ENCODE measurements at places on chromosomes 2 and 18.

- no peak for DNase-seq
These were observed 1.7 kb downstream of the ARHGAP28 start for GRCh38 chr18:6731222-6731596.

GRCh38 chr2:95260028-95261023 lies 13.9 kb upstream of the PROM2 start:
- DNase-seq = no peak

GRCh38 chr2:30605197-30605596 lies 158.2 kb downstream of the LCLAT1 start:
- DNase-seq = no peak

DNA sequence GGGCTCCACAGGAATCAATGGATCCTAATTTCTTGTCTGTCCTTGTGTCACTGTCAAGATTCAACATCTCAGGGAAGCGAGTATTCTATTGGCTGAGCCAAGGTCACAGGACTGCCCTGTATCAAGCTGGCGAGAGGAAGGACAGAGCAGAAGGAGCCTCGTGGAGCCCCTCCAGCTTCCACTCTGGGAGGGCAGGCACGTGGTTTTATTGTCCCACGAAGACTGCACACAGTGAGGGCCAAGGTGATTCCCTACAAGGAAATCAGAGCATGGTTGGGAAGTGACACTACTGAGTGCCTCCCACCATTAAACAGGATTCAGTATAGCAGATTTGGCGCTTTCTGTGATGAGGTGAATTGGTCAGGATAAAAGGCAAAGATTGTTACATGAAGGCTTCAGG lies 302.4 kb upstream of the CXCR4 start:
- DNase-seq = no peak

DNA sequence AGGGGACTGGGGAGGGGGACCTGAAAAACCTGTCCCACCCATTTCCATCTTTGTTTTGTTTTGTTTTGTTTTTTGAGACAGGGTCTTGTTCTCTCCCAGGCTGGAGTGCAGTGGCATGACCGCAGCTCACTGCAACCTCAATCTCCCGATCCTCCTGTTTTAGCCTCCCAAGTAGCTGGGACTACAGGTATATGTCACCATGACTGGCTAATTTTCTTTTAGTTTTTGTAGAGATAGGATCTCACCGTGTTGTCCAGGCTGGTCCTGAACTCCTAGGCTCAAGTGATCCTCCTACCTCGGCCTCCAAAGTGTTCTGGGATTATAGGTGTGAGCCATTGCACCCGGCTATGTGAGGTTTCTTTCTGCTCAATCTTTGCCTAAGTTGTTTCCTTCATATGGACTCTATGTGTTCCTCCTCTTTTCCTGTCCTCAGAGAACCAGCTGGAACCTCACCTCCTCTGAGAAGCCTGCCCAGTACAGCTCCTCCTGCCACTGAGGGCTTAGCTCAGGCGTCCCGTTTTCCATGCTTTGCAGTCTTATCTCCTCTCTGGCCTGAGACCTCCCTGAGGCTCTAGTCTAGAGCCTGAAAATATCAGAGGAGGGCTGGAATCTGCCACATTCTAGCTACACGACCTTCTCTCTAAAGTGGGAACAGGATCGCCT lies 74.8 kb downstream of the HS1BP3 start:
- DNase-seq = no peak

DNA sequence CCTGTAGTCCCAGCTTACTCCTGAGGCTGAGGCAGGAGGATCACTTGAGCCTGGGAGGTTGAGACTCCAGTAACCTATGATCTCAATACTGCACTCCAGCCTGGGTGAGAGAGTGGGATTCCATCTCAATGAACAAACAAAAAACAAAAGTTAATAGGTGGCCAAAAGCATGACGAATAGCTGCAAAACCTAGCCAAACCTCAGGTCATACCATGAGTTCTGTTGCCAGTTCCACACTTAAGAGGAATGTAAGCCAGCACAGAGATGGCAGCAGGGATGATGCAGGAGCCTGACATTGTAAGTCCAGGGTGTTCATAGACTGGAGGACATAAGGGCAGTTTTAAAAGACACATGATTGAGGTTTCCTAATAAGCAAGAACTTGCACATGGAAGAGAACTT lies 55.3 kb upstream of the RMDN2 start:
- no peak for DNase-seq

GRCh38 chr2:236674646-236675045 lies 105.0 kb downstream of the ACKR3 start:
- no peak for DNase-seq

GRCh38 chr2:231357048-231357447 lies 38.5 kb upstream of the B3GNT7 start:
- no peak for DNase-seq

DNA sequence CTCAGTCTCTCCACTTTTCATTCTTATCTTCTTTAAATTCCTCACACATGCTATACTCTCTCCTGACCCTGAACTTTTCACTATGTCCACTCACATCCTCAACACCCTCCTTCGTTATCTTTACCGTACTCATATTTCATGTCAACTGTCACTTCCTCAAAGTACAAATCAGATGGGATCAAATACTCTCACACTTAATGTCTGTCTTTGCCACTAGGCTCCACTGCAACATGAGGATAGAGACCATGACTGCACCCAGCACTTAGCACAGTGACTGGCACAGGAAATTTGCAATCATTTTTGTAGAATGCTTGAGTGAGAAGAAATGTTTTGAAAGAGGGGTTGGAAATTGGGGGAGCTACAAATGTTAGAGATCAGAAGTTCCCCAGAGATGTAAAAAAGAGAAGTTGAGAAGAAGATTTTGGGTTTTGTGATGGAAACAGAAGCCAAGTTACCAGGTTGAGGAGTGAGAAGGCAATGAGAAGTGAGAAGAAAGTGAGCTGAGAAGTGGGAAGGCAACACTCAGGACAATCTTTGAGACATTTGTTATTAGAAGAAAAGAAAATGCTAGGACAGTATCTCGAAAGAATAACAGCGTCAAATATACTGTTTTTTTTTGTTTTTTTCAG lies 87.0 kb downstream of the CCDC141 start:
- DNase-seq = no peak

DNA sequence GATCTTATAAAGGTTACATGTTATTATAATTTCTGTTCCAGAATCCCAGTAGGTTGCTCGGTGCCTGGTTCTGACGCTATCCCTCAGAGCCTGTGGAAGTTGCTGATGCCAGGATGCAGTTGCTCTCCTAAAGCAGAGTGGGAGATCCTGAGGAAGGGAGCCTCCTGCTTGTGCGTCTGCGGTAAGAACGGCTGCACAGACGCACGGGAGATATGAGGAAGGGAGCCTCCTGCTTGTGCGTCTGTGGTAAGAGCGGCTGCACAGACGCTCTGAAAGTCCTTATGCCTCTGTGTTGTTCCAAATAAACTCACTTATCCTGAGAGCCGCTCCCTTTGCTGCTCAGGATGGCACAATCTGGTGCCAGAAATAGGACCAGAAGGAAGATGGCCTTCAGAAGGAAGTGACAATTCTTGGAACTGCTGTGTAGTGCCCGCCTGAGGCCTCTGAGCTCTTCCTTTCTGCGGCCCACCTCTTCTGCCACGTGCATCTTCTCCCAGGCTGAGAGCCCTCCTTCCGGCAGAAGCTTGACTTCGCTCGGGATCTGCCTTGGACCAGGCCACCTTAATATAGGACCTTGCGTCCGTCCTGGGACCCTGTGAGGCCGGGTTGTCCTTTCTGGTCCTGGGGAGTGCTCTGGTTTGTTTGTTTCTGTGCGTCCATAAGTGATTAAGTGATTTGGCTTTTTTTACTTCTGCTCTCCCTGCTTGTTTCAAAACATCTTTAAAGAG lies 89.5 kb downstream of the RTP5 start:
- no peak for DNase-seq

- no peak for DNase-seq
These were observed 532.7 kb upstream of the FSHR start for GRCh38 chr2:49686897-49687442.

DNA sequence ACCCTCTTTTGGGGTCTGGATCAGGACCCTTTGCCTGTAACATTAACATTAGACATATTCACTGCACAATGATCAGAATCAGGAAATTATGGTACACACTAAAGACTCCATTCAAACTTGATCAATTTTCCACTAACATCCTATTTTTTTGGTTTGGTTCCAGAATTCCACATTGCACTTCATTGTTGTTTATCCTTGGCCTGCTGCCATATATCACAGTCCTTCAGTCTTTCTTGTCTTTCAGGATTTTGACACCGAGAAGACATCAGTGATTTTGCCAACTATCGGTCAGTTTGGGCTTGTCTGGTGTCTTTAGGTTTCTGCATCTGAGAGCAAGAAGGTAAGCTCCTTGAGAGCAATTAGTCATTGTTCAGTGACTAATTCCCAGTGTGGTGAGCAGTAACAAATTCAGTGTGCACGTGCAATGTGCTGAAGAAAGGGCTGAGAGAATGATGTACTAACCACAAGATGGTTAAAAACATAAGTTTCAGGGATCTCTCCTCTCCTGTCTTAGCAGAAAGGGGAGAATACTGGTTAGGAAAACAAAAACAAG lies 23.5 kb downstream of the MARCHF4 start:
- no peak for DNase-seq

- DNase-seq = no peak
These were observed 784.8 kb upstream of the ID2 start for GRCh38 chr2:7896940-7897487.

DNA sequence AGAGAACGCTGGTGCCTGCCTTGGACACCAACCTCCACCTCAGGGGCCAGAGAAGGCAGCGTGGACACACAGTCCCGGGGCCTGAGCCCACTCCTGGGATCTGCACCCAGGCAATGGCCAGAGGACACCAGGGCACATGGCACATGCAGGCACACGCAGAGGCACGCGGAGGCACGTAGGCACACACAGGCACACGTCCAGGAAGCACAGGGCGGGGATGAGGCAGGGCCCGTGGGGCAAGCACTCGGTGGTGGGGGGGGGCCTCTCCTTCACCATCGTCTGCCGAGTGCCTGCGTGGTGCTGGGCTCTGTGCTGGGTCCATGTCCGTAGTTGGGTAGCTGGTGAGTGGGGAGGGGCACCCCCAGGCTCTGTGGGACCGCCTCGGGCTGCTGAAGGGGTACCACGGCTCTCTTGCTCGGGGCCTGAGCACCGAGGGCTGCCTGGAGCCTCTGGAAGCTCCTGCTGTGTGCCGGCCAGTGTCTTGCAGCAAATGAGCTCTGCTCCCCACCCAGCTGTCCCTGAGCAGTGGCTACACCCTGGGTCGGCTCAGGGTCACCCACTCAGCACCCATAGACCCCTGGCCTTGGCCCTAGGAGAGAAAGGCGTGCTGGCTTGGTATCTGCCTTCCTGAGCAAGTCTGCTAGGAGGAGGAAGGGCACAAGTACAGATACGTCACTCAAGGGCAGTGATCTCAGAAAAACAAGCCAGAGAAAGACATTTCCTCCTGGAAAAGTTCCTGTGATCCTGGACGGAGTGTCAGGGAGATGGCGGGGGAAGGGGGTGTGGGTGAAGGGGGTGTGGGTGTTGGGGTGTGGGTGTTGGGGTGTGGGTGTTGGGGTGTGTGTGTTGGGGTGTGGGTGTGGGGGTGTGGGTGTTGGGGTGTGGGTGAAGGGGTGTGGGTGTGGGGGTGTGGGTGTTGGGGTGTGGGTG lies 26.4 kb downstream of the RTP5 start:
- no peak for DNase-seq

- DNase-seq = no peak
These were observed 43.2 kb downstream of the CCDC138 start for GRCh38 chr2:108829578-108830310.

DNA sequence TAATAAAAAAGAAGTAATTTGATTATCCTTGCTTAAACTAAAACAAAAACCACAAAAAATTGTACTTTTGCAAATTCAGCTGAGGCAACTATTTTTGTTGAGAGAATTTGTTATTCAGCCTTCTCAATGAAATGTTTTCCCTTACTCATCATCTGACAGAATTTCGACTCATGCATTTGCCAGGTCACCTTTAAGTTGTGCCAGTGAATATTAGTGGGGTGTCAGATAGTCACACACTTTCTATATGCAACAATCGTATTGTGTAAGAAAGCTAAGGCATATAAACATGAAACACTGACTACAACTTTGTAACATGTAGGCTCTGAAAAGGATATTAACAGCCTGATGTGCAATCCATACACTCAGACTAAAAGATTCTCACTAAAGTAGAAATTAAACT lies 1653.1 kb upstream of the SLC39A10 start:
- DNase-seq = no peak

DNA sequence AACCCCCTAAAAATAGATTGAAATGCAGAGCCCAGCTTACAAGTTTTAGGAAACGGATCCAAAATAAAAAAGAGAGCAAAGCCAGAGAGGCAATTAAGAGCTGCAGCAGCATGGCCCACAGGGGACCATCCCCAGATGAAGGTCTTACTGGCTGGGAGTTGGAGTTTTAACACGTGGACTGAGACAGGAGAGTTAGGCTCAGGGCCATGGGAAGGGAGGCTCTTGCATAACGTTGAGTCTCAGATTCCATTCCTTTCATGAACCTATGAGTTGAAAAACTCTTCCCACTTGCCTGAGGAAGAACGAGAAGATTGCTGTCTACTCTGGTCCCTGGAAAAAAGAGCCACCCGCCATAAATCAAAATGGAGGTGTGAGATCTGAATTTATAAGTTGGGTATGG lies 101.8 kb upstream of the NDUFV2 start:
- DNase-seq = no peak

- no peak for DNase-seq
These were observed 46.9 kb downstream of the SP110 start for GRCh38 chr2:230172852-230173251.

DNA sequence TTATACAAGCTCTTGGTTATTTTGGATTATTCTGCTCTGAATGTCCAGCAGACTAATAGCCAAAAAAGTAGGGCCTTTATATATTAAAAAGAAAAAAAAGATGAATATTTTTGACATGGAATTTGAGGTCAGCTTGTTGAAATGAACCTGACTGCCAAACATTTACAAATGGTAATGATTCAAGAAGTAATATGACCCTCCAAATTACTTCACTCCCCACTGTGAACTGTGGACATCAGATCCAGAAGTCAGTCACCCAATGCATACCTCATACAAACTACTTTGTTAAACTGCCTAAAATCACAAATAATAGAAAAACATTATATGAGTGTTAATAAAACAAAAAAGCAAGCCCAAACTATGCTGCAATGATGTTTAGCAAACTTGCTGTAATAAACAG lies 10.0 kb downstream of the EPG5 start:
- DNase-seq = no peak

DNA sequence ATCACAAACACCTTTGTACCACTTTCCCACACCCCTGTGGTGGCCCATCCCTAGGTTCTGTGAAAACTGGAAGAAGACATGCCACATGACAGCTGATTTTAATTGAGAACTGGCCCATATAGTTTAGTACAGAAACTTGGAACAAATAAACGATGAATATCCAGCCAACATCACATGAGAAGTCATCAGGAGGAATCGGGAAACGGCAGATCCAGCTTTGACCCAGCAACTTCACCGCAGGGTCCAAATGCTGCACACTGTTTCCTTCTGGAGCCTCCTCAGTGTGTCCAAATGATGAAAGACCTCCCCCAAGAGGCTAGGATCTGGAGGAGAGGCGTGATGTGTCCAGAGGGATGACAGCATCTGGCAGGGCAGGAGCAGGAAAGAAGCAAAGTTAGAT lies 75.5 kb downstream of the COPS8 start:
- no peak for DNase-seq

- no peak for DNase-seq
These were observed 359.7 kb downstream of the MBD2 start for GRCh38 chr18:53864770-53865169.
